ENCODE measurements at places on chromosomes 7 and 10.

- no peak for DNase-seq
These were observed 27.5 kb upstream of the FIGNL1 start for GRCh38 chr7:50477640-50478039.

DNA sequence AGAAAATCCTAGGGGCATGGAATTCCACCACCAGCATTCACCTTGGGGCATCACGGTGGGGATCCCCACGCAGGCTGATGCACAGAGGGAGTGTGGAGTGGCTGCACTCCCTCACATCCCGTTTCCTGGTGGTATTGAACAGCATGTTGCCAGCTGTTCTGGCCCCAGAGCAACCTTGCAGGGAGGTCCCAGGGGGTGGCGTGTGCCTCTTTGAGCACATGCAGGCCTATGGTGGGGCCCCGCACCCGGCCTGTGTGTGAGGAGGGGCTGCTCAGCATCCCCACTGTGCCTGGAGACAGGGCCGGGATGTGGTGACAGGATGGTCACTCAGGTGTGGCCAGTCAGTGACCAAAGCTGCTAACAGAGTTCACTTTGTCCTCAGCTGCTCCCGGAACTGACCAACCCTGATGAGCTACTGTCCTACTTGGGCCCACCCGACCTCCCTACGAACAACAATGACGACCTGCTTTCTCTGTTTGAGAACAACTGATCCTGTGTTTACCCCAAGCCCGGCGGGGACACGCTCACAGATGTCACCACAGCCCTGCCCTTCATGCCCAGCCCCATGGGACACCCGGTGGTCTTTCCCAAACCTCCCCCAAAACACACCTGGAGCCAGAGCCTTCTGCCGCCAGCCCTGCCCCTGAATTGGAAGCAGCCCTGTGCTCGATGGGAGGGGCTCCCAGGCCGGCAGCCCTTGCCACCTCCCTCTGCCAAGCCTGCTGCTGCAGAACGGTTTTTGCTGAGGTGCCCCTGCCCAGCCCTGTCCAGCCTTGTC lies 18.7 kb downstream of the ZMIZ2 start:
- DNase-seq, result no peak

DNA sequence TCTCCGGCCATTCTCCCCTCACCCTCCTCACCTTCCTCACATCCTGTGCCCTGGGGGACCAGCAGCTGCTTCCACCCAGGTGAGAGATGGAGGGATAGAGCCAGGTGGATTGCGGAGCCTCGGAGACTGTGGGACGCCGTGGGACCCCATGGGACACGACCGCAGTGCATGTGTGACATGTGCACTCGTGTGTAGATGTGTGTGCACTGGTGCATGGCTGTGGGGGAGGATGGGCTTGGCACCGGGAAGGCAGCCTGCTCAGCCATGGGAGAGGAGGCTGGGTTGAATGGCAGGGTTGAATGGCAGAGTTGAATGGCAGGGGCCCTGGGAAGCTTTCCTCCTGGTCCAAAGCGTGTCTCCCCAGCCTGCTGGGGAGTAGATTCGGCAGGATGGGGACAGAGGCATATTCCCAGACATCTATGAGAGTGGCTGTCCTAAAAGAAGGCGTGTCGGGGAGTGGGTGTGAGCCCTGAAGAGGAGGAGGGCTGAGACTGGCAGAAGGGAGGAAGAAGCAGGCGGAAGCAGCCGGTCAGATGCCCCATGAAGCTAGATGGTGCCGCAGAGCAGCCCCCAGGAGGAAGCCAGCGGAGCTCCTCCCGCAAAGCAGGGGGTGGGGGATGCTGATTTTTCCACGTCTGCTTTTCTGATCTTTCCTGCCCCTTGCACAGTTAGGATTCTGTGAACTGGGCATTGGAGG lies 815 bp downstream of the GIMAP8 start:
- peak; percentile 34 for DNase-seq

DNA sequence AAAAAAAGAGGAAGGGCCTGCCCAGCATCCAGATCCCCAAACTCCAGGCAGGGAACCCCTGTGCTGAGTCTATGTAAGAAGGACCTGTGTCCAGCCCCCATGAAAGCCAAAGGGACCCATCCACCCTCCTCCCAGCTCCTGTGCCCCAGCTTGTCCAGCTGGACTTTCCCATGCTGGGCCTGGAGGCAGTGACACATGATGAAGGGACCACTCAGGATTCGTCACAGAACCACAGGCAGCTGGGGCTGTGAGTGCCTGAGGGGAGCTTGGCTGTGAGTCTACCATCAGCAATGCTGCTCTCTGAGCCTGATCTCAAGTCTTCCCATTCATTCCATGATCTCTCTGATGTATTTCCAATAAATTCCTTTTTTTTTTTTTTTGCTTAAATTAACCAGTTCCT lies 36.2 kb upstream of the MNX1 start:
- no peak for DNase-seq

DNA sequence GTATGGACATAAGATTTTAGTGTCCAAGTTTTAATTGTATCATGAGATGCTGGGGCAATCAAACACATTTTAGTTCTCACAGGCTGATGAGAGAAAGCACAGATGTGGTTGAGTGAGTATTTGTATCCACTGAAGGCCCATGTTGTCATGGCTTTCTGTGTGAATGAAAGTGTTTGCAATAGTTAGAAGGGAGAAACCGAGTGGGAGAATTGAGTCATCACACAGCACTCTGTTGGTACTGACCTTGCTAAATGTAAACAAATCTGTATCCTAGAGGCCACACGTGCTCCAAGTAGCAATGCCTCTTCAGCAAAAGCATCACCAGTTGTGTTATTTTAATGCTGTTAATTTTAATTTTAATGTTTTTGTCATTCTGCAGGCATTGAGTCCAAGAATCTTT lies 121.2 kb downstream of the EMX2 start:
- no peak for DNase-seq

DNA sequence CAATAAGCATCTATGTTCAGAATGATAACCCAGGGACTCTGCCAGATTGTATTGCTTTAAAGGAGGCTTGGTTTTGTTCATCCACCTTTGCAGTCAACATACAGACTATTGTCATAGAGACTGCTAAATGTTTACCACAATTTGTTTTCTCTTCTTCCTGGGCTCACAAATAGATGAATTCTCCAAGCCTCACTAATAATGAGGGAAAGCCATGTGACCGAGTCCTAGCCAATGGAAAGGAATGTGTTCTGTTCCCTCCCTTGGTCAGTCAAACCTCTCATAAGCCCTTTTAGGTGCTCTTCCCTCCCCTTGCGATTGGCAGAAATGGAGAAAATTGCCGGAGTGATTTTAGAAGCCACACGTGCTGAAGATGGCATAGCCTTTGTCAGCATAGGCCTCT lies 136.9 kb downstream of the RTKN2 start:
- DNase-seq, result no peak

DNA sequence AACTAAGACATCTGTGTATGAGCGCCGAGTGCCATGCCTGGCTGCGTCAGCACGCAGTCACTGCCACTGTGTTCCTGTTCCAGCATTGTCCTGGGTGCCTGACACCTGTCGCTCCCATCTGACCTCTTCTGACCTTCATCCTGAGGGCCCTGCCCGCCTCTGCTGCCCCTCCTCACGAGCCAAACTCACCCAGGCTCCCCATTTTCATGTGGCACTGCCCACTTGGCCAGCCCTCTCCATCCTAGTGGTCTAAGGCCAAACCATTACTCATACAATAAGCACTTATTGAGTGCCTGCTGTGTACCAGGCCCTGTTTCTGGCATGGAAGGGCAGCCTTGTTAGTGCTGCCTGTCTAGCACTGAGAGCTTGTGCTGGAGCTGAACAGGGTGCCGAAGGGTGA lies 77.2 kb upstream of the PCBD1 start:
- DNase-seq, result peak; percentile 27

GRCh38 chr7:74684473-74684872 lies 27.0 kb downstream of the GTF2I start:
- DNase-seq, result no peak

GRCh38 chr10:79445977-79446757 lies 743 bp upstream of the ZCCHC24 start:
- peak; percentile 12 for DNase-seq

DNA sequence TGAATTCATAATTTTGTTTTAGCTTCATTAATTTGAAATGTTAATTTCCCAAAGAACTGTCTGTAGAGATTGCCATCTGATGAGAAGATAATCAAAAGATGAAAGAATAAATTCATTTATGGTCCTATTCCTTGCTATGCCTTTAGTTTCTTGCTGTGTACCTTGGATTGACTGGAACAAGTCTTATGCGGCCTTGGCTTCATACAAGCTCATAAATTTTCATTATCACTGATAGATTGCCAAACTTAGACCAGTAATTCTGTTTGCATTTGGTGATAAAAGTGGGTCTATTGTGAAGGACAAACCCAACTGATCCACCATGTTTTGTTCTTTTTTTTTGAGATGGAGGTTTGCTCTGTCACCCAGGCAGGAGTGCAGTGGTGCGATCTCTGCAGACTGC lies 48.2 kb downstream of the ARID5B start:
- no peak for DNase-seq

DNA sequence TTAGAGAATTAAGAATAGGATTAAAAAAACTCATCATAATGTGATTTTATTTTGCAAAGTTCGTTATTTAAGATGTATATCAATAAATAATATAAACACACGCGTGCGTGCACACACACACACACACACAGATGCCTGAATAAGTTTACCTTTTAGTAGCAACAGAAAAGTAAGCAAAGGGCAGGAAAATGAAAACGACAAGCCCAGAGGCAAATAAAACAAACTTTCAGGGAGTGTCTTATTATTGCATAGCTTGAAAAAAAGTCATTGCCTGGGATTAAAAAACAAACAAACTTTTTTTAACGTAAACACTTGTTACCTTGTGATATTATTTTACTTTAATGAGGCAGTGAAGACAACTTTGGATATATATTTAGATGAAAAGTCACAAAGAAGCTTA lies 226.4 kb downstream of the BAMBI start:
- DNase-seq, result no peak

GRCh38 chr10:97426776-97427570 lies 982 bp downstream of the PGAM1 start:
- DNase-seq, result no peak

- no peak for DNase-seq
These were observed 120.5 kb downstream of the GALNT11 start for GRCh38 chr7:152145853-152146466.

- no peak for DNase-seq
These were observed 580 bp downstream of the ZNF775 start for GRCh38 chr7:150379441-150380379.

GRCh38 chr10:73225518-73225917 lies 21.5 kb downstream of the DNAJC9 start:
- no peak for DNase-seq

DNA sequence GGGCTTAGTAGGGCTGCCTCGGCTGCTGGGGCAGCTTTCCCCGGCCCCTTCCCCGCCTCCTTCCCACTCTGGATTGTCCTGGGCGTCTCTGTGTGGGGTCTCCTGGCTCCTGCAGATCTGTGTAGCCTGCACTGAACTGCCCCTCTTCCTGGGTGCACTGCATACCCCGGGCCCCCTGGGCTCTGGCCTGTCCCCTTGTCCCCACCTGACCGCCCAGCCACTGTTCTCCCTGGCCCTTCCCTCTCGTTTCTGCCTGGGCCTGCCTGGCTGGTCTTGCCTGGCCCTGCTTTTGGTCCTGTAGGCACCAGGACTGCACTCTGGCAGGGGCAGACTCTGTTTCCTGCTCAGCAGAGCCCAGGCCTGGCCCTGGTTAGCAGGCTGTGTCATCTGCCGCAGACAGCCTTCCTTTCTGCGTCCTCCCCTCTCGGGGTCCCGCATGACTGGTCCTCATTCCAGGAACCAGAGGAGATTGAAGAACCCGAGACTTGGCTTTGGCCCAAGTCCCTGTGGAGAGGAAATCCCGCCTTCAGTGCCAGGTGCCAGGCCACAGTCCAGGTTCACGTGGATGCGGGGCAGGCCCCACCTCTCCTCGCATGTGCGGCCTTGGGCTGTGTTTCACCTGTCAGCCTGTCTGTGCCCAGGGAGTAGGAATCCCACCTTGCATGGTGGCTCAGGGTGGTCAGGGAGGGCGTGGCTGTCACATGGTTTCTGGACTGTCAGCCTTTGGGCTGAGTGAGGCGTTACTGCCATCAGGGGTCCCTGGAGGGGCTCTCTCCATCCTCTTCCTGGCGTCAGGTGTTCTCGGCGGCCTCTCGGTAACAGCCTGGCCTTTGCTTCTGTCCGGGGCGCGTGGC lies 9.2 kb downstream of the INPP5A start:
- no peak for DNase-seq

Data from CD8-positive, alpha-beta memory T cell (primary cell).